Heart left ventricle (tissue), 16 donors: ENCODE measurements at places on chromosomes 7 and 10.
A peak's percentile ranks its signal among the peaks of the same experiment; 100 is the strongest.

GRCh38 chr10:133388973-133389818 lies 4.8 kb upstream of the MTG1 start:
- H3K27ac ChIP-seq, result peak overlapping the region; percentile 51
- peaks cover 3% of the 10 kb centered on the region for H3K36me3 ChIP-seq
- DNase-seq, result no peak
- H3K27me3 ChIP-seq, result no peaks in the 10 kb centered on the region

DNA sequence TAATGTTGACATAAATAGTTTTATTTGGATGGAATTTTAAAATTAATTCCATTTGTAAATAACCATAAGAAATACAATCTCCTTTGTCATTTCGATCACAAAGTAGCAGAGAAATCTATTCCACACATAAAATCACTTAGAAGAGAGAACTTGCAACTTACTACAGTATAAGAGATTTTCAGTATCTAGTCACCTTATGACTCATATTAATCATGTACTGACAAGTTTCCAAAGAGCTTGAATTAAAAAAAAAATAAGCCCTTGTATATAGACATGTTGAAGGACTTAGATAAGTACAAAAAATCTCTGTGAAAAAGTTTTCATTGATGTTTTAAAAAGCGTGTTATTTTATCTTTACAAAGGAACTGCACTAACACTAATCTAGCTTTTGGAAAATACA lies 207.1 kb upstream of the ETV1 start:
- peaks cover 19% of the 10 kb centered on the region for H3K4me1 ChIP-seq
- no peaks in the 10 kb centered on the region for H3K27me3 ChIP-seq
- peak overlapping the region; percentile 52 for H3K27ac ChIP-seq
- H3K36me3 ChIP-seq, result no peaks in the 10 kb centered on the region
- DNase-seq, result no peak

DNA sequence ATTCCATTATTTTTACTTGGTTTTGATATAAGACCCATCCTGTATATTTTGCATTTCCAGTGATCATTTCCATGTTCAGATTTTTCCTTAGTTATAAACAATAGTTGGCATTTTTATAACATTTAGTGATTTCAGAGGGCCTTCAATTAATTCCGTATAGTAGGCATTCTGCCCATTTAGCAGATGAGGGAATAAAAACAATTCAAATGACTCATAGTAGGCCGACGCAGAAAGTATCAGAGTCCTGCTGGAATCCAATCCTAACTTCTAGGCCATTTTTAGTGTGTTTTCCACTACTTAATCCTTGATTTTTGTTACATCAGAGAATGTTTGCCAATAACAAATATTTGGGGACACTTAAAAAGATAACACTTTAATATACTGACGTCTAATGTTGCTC lies 15.4 kb downstream of the RNF32 start:
- H3K36me3 ChIP-seq, result no peaks in the 10 kb centered on the region
- no peak overlapping the region for H3K4me3 ChIP-seq
- H3K4me1 ChIP-seq, result no peaks in the 10 kb centered on the region
- peaks cover 3% of the 10 kb centered on the region for H3K27me3 ChIP-seq
- H3K27ac ChIP-seq, result no peak overlapping the region

GRCh38 chr7:154406312-154406711 lies 354.1 kb downstream of the DPP6 start:
- H3K36me3 ChIP-seq, result no peaks in the 10 kb centered on the region
- H3K4me3 ChIP-seq, result no peak overlapping the region
- H3K27me3 ChIP-seq, result no peaks in the 10 kb centered on the region
- H3K27ac ChIP-seq, result no peak overlapping the region
- no peak for DNase-seq

DNA sequence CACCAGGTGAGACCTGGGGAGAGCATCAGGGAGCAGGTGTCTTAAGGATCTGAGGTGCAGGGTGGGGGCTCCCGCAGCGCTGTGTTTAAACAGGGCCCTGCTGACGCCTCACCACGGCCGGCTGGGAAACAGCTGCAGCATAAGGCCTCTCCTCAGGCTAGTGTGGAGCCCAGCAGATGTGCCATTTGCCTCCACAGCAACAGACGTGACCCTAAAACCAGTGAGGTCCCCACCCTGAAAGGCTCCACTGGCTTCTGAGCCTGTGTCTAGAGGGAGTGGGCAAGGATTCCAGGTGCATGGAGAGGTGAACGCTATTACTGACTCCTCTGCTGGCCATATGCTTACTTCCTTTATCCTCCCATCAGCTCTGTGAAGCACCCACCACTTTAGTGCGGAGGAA lies 47.8 kb downstream of the SYPL1 start:
- no peak for DNase-seq
- H3K27ac ChIP-seq, result peak overlapping the region; percentile 73
- no peak overlapping the region for H3K4me3 ChIP-seq

DNA sequence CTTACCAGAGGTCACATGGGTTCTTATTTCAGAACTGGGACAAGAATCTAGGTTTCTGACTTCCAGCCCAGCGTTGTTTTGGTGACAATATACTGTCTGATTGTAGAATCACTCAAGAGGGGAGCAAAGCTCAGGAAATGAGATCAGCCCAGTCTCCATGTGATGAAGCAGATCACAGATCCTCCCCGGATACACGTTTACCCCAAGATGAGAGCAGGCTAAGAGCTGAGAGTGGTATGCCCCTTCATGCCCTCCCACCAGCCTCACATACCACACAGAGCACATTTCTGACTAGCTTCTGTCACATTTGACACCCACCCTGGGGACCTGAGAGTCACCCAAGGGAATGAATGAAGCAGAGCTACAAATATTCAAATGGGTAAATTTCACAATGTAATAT lies 27.1 kb upstream of the PRKCQ start:
- no peak overlapping the region for H3K4me3 ChIP-seq
- no peaks in the 10 kb centered on the region for H3K4me1 ChIP-seq
- H3K36me3 ChIP-seq, result no peaks in the 10 kb centered on the region
- H3K27me3 ChIP-seq, result no peaks in the 10 kb centered on the region

DNA sequence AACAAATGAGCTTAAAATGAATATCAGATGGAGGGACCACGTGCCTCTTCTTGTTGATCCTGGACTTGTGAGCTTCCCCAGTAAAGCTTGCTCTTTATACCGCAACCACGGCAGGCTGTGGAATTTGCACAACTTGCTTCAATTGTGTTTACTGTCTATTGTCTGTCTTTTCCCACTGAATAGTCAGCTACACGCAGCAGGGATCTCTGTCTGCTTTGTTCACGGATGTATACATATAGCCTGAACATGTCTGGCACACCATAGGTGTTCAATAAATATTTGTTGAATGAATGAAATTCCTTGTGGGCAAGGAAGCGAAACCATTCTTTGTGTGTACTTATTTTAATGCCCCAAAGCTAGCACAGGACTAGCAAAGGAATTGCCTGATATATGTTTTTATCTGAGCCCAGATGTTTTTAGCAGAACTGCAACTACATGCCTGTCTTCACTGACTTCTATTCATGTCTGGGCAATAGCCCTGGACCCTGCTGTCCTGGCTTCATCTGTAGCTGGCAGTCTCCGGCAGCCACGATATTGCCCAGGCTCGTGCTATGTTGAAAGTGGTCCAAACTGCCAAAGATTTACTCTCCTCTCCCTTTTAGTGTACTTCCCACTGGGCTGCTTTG lies 29.9 kb upstream of the IFRD1 start:
- H3K36me3 ChIP-seq, result no peaks in the 10 kb centered on the region
- H3K4me3 ChIP-seq, result no peak overlapping the region
- H3K4me1 ChIP-seq, result no peaks in the 10 kb centered on the region
- DNase-seq, result no peak
- no peaks in the 10 kb centered on the region for H3K27me3 ChIP-seq

GRCh38 chr10:102152545-102152890 lies 329 bp downstream of the NOLC1 start:
- H3K36me3 ChIP-seq, result peaks cover 9% of the 10 kb centered on the region
- H3K4me3 ChIP-seq, result peak overlapping the region; percentile 81
- H3K27ac ChIP-seq, result peak overlapping the region; percentile 89
- H3K4me1 ChIP-seq, result peaks cover 42% of the 10 kb centered on the region
- H3K27me3 ChIP-seq, result no peaks in the 10 kb centered on the region

GRCh38 chr7:46581268-46581667 lies 660.2 kb upstream of the IGFBP3 start:
- H3K36me3 ChIP-seq, result no peaks in the 10 kb centered on the region
- no peak for DNase-seq
- H3K4me3 ChIP-seq, result no peak overlapping the region
- no peak overlapping the region for H3K27ac ChIP-seq

DNA sequence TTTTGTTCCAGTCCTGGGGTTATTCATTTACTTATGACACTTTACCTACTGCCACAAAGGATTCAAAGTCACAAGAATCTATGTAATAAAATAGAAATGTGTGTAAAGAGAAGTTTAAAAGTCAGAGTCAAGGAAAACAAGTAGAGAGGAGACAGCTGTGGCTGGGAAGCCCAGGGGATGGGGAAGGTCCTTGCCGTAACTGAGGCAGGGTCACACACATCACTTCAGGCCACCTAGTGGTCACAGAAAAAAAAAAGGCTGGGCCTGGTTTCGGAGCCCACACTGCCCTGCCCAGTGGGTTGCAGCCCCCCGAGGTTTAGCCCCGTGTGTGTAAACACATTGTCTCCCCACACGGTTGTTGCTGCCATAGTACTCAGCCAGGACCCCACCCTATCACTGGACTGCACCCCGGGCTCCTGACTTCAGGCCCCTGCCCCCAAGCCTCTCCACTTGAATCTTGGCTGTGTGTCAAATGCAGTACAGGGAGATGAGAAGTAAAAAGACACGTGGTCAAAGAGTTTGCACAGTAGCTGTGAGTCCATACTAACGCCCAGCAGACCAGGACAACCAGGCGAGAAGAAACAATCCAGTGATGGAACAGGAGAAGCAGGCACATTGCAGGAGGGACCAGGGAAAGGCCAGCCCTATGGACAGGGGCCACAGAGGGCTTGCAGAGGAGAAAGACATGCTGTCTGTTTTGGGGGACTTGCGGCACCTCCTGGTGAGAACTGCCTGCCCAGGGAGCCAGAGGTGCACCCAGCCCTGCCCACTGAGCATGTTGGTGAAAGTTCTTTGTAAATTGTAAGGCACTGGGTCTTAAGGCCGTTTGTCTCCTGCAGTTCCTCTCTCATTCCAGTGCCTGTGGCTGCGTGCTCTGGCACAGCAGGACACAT lies 91.4 kb upstream of the MACROH2A2 start:
- H3K4me3 ChIP-seq, result no peak overlapping the region
- H3K27ac ChIP-seq, result no peak overlapping the region
- no peaks in the 10 kb centered on the region for H3K27me3 ChIP-seq
- DNase-seq, result no peak
- no peaks in the 10 kb centered on the region for H3K4me1 ChIP-seq

DNA sequence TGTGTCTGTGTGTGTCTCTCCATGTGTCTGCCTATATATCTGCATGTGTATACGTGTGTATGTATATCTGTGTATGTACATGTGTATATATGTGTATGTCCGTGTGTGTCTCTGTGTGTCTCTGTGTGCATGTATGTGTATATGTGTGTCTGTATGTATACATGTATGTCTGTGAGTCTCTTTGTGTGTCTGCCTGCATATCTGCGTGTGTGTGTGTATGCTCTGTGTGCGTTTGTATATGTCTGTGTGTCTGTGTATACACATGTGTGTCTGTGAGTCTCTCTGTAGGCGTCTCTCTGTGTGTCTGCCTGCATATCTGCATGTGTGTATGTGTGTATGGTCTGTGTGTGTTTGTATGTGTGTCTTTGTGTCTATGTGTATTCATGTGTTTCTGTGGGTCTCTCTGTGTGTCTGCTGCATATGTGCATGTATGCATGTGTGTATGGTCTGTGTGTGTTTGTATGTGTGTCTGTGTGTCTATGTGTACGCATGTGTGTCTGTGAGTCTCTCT lies 23.7 kb upstream of the KLF6 start:
- peak overlapping the region; percentile 96 for H3K27ac ChIP-seq
- no peak overlapping the region for H3K4me3 ChIP-seq
- DNase-seq, result no peak
- peaks cover 85% of the 10 kb centered on the region for H3K4me1 ChIP-seq
- H3K27me3 ChIP-seq, result no peaks in the 10 kb centered on the region
- no peaks in the 10 kb centered on the region for H3K36me3 ChIP-seq

DNA sequence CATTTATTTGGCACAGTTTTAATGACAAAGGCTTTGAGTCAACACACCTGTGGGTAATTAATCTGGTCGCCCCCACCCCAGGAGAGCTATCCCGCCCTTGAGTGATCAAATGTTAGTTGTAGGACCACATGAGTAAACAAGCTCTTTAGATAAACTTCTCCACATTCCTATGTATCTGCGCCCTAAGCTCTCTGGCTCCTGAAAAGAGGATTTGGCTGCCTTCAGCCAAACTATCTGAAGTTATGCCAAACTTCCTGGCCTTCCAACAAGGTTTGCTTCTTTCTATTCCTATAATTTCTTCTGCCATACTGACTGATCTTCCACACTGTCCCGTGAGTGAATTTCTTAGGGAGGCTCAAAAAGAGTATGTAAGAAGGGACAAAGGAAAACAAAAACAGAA lies 134.2 kb downstream of the RALA start:
- H3K4me1 ChIP-seq, result no peaks in the 10 kb centered on the region
- no peaks in the 10 kb centered on the region for H3K27me3 ChIP-seq
- no peak overlapping the region for H3K4me3 ChIP-seq
- no peaks in the 10 kb centered on the region for H3K36me3 ChIP-seq
- no peak overlapping the region for H3K27ac ChIP-seq
- DNase-seq, result no peak

DNA sequence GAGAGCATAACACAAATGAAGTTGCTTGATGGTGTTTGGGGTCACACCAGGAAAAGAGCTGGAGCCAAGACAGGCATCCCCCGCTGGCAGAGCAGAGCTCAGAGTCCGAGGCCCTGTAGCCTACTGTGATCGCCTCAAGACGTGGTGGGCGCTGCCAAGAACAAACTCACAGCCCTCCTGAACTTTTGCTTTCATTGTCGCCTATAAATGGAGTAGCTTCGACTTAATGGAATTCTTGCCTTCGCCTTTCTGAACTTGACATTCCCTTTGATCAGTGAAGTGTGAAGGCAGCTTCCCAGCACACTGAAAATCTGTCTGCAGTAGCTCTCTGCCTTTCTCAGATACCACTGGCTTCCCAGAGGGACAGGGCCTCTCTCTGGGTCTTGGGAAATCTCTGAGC lies 21.3 kb downstream of the CPXM2 start:
- H3K36me3 ChIP-seq, result no peaks in the 10 kb centered on the region
- no peak overlapping the region for H3K4me3 ChIP-seq
- H3K27me3 ChIP-seq, result no peaks in the 10 kb centered on the region
- no peak overlapping the region for H3K27ac ChIP-seq

GRCh38 chr10:18260310-18260922 lies 120.2 kb downstream of the CACNB2 start:
- H3K36me3 ChIP-seq, result no peaks in the 10 kb centered on the region
- H3K27ac ChIP-seq, result no peak overlapping the region
- peak overlapping the region; percentile 29 for H3K4me3 ChIP-seq
- no peaks in the 10 kb centered on the region for H3K4me1 ChIP-seq
- DNase-seq, result no peak
